ENCODE measurements at places on chromosomes 4 and X.

GRCh38 chrX:41178201-41178600, 93.0 kb downstream of the USP9X start:
- no peak for DNase-seq

DNA sequence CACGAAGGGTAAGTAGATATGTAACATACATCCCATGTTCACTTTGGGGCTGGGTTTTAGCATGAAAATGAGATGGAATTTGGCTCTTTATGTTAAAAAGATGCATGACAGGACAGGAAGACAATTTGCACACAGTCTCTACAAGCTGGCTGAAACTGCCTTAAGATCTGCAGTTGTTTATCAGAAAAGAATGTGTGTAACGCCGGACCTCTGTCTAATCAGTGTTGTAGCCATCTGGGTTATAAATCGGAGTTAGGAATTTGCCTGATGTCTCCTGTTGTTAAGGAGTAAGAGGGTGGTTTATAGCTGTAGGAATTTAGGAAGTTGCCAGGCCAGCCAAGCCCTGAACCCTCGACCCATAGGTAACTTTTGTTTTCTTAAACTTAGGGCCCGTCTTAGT, 562.9 kb upstream of the FAT1 start:
- peak; percentile 65 for DNase-seq

- DNase-seq: no peak
Measured at GRCh38 chrX:110268886-110269285, 49.0 kb downstream of the AMMECR1 start.

- no peak for DNase-seq
Measured at GRCh38 chrX:24243188-24243587, 70.7 kb downstream of the SUPT20HL2 start.

- DNase-seq: no peak
Measured at GRCh38 chr4:32032136-32032672, 1312.0 kb downstream of the PCDH7 start.

GRCh38 chr4:34139346-34139745, 2105.0 kb downstream of the ARAP2 start:
- DNase-seq: no peak

DNA sequence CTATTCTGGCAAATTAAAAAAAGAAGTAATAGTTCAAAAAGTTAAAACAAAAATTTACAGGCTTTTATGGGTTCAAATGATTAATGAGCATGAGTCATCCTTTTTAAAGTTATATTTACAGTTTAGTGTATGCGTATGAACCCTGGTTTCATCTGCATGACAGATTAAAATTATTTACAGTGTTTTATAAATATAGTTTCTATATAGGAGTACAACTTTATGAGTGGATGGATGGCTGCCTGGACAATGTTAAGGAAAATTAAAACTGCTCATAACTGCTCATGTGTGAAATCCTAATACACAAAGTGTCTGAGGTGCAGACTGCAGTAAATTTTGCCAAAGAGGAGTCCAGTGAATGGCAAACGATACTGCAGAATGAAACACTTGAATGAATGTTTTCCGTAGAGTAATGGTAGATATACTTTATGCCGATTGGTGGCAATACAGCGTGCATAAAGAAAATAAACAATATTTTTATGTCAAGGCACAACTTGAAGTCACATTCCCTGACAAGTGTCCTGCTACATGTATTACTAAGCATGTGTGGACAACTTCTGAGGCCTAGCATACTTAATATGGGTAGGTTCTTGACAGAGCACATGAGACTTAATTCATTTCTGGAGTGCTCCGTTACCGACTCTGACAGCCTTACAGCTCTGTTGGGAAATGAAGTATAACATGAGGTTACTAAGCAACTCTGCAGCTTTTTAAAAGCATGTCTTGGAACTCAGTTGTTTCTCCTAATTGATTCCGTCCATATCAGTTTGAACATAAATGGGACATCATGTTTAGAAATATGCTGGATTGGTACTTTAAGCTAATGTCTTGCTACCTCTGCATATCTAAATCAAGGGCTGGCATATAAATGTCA, 985.6 kb upstream of the PCDH7 start:
- no peak for DNase-seq

DNA sequence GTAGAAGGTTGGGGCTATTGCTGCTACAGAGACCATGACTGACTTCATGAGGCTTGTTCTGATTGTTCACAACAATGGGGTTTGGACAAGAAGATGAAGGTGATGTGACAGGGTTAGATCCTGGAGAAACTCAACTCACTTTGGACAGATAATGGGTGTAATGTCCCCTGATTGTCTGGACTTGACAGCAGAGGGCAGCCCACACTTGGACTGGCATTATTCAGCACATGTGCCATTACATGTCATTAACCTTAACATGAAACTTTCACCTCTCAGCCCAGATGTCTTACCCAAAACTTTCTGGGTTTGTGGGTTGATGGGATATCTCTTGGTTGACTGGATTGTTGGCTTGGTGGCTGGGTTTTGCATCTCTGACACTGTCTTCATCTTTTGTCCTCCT, 101.5 kb downstream of the MXRA5 start:
- no peak for DNase-seq

GRCh38 chr4:146470604-146471003, 51.1 kb downstream of the SLC10A7 start:
- DNase-seq: no peak

- DNase-seq: no peak
Measured at GRCh38 chr4:53589511-53589910, 1.8 kb downstream of the LNX1 start.

DNA sequence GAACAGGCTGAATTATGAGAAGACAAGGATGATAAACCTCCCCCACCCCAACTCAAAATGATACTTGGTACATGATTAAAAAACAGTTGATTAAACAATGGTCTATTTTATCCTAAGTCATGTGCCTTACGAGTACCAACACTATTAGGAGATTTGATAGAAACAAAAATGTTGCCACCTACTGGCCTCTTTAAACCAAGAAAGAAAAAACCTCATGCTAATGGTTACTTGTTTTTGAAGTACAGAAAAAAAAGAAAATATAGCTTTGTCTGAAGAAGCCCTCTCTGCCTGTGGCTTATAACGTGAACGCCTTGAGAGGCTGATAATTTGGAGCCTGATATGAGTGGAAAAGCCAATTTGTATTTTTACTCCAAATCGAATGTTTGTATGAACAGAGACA, 538.2 kb downstream of the DMD start:
- no peak for DNase-seq

- DNase-seq: no peak
Measured at GRCh38 chr4:22454955-22455354, 60.9 kb downstream of the ADGRA3 start.

GRCh38 chr4:150305995-150306394, 227.8 kb downstream of the DCLK2 start:
- peak; percentile 49 for DNase-seq

DNA sequence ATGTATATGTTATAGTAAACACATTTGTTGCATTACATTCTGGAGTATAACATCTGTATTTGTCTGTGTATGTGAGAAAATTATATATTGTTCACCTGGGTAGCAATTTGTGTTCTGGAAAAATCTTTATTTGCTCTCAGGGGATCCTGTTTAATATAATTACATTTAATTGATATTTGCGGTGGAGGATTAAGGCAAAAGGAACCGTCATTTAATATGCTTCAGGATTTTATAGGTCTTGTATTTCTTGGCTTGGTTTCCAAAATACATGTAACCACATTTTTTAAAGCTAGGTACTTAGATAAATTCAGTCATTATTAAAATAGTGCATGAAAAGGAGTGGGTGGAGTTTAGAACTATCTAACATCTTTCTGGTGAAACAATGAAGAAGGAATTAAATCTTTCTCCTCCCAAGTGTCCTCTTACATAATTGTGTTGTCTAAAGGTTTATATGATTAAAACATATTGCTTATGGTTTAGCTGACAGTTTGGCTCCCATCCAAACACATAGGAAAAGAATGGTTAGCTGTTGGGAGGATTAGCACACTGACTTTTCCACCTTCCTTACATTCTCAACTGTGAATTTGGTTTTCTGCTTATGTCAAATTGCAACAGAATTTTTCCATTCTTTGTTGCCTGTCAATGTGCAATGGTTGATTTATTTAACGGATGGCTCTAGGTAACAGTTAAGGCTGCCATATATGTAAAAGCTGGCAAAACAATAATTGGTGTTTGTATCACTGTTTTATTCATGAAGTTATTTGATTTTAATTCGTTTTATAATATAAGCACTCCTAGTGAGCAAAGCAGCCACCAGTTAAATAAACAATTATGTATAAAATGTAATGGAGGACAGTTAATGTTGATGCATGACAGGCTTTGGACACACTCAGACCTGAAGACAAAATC, 250.8 kb upstream of the SFRP2 start:
- no peak for DNase-seq

DNA sequence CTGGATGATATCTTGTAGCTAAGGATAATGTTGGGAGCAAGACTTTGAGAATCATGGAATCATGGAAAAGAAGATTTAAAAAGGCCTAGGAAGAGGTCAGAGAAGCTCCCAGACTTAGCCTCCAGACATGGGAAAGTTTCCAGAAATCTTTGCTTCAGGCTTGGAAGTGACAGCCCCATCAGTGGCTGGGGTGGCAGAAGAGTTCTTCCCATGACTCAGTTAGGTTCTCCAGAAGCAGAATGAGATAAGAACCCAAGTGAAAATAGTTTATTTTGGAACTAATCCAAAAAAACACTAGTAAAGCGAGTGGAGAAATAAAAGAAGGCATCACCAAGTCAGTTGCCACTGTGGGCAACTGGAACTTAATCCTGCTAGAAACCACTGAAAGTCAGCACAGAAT, 506.9 kb downstream of the MID1IP1 start:
- DNase-seq: no peak

GRCh38 chr4:48193096-48193836, 59.2 kb upstream of the TXK start:
- no peak for DNase-seq

DNA sequence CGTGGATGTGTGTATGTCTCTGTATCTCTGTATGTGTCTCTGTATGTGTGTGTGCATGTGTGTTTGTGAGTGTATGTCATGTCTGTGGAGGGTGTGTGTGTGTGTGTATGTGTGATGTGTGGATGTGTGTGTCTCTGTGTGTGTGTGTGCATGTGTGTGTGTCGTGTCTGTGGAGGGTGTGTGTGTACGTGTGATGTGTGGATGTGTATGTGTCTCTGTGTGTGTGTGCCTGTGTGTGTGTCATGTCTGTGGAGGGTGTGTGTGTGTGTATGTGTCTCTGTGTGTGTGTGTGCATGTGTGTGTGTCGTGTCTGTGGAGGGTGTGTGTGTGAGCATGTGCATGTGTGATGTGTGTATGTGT, 51.6 kb upstream of the ADRA2C start:
- DNase-seq: no peak

DNA sequence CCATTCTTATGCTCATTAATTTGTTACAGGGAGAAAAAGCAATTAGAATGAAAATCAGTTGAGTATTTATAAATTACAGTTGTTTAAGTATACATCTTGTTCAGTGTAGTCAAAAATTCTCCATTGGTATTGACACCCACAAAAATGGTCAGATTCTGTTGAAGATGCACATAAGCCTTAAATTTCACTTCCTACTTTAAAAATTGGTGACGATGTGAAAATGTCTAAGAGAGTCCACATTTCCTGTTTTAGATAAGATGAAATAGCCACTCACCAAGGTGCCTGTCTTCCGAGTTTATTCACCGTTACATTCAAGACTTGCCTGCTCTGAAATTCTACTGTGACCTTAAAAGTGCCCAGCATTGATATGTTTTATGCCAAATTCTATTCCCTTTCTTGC, 93.6 kb downstream of the GPR143 start:
- DNase-seq: no peak

GRCh38 chr4:150002561-150002960, 75.7 kb upstream of the DCLK2 start:
- no peak for DNase-seq

DNA sequence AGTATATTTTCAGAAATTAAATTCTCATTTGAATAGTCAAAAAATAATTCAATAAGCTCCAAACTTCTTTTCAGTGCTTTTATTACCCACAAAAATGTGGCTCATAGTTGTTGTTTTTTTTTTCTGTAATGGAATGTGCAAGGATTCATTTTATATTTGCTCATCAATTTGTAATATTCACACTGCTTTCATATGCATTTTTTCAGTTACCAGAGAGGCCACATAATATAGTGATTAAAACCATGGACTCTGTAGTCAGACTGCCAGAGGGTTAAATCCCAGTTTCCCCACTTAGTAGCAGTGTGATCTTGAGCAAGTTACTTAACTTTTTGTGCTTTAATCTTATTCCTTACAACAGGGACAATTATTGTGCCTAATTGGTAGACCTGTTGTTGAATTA, 64.5 kb downstream of the FAM9B start:
- no peak for DNase-seq

DNA sequence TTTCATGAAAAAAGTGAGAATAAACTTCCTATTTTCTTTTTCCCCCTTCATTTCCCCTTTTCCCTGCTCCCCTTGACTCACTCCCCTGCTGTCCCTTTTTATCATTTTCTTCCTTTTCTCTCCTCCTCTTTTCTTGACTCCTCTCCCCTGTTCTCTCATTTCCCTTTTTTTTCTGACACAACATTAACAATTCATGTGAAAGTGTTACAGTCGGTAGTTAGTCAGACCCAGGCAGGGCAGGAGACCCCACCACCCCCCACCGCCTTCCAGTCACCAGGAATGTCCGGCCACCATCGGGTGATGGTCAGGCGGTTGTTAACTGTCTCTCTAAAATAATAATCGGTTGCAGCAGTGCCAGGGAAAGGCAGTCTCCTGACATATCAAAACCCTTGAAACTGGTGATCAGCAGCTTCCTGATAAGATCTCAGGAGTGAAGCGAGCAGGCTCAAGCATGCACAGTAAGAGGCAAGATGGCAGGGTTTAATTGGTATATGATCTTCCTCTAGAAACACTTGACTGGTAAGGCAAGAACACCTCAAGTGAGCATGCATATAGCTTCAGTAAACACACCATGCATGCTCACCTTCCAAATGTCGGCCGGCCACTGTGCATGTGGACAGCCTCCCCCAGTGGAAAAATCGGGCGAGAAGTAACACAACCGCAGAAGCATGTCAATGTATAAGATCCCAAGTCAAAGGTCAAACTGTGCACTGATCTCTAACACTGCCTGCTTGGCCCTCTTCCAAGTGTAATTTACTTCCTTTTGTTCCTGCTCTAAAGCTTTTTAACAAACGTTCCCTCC, 191.4 kb downstream of the NDST4 start:
- DNase-seq: no peak

DNA sequence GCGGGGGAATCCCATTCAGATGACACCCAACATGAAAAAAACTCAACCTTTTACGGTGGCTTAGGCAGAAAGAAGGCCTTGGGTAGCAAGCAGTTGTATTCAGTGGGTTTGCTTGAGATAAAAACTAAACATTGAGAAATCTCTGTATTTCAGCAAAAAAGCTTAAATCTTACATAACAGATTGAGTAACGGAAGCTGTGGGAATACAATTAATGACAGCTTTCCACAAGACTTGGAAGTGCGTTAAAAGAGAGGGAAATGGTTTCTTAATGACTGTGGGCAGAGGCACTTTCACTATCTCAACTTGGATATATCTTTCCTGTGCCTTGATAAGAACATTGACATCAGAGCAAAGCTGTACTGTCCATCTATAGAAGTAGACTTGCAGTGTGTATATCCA, 418.5 kb upstream of the HS3ST1 start:
- DNase-seq: no peak

Measured in HFFc6 (cell line).